ENCODE measurements at places on chromosomes 5 and 9.

GRCh38 chr5:115160975-115161475 is 8.7 kb downstream of the TRIM36 start:
- DNase-seq = no peak

DNA sequence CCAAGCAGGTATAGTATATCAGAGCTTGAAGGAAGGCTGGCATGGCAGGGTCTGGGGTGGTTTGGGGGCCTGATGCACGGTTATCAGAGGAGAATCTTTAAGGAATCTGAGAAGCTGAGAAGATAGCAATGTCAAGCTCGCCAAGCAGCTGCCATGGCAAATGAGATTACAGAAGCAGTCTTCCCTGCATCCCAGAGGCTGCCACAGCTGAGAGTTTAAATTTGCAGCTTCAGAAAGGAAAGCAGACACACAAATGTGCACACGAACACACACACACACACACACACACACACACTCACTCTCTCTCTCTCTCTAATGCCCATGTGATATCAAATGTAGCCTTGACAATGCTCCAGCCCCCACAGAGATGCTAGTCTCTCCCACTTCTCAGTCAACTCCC is 79.0 kb upstream of the TNC start:
- DNase-seq = no peak

DNA sequence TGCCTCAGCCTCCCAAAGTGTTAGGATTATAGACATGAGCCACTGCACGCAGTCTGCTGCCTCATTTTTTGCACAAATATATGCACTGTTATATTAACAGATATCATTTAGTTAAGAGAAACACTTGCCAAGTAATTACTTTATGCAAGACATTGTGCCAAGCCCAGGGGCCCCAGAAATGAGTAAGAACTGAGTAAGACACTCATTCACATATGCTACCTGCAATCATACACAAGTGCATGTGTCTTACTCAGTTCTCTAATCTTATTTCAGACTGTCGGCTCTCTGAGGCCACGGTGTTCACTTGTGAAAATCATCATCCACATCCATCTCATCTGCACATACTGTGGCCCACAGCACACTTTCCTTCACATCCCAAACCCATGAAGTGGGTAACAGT is 16.0 kb downstream of the TRAF1 start:
- no peak for DNase-seq

DNA sequence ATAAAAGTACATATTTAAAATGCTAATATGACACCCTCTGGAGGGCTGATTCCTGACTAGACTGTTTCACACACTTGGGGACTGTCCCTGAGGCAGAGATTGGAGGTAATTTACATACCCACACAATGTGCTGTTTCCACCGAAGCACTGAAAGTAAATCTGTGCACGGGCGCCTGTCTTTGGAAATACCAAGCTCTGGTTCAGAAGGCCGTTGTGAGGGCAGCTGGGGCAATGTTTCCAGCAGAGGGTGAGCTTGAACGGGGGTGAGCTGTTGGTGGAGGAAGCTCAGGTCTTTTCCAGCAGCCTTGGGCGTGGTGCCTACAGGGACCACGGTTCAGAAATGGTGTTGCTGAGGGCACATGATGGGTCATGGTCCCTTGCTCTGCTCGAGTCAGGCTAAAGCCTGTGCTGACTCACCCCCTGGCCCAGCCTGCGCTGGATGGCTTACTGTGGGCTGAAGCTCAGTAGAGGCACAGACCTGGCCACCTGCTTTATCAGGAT is 25.8 kb upstream of the HMCN2 start:
- no peak for DNase-seq

DNA sequence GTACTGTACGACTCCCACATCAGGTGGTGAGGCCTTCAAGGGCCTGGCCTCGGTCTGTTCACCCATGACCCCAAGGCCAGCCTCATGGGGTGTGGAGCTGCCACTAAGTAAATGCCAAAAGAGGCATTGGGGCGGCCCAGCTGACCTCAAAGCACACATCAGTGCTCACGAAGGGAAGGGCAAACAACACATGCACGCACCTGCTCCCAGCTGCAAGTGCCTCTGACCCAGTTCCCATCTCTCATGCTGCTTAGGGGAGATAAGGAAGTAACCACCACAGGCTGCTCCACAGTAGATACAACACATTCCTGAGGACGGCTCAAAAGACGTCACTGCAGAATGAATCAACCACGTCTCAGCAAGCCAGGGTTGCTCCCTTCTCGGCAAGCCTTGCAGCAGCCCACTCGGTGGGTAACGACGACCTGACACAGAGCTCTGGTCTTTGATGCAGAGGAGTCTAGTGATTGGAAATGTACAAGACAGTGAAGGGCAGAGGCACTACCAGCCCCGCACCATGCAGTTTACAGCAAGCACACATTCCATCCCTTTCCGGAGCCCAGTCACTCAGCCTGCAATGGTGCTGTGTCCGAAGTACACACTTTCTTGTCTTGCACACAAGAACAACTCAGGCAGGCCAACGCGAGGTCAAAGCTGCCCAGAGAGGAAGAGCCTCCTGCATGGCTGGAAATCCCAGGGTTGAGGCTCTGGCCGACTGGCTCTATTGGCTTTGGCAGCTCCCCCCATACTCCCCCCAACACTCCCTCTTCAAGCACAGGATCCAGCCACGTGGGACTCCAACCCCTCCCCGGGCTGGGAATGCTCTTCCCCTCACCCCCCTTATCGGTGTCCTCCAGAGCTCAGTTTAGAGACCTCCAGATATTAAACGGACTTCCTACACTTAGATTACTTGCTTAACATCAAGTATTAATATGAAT is 31.8 kb downstream of the FABP6 start:
- no peak for DNase-seq

DNA sequence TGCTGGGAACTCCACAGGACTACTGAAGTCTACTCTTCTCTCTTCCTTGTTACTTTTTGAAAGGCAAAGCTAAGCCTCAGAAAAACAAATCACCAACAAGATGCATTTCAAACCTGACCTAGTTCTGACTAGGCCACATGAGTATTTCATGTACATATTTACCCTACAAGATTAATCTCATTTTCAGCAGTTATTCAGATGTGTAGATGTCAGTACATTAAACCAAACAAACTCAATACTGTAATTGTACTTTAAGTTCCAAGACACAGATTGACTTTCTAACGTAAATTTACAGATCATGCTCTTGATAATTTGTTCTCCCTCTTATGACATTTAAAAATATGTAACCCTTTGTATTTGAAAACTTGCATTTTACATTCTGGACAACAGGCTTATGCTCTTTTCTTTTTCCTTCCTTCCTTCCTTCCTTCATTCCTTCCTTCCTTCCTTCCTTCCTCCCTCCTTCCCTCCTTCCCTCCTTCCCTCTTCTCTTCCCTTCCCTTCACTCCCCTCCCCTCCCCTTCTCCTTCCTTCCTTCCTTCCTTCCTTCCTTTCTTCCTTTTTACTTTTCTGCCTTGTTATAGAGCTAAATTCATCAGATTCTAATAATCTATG is 1653.4 kb downstream of the EFNA5 start:
- no peak for DNase-seq

GRCh38 chr9:95522871-95523370 is 6.2 kb upstream of the PTCH1 start:
- no peak for DNase-seq

GRCh38 chr9:79621916-79622575 is 50.3 kb downstream of the TLE4 start:
- DNase-seq = no peak

GRCh38 chr9:116716438-116716837 is 29.3 kb downstream of the TRIM32 start:
- DNase-seq = no peak

DNA sequence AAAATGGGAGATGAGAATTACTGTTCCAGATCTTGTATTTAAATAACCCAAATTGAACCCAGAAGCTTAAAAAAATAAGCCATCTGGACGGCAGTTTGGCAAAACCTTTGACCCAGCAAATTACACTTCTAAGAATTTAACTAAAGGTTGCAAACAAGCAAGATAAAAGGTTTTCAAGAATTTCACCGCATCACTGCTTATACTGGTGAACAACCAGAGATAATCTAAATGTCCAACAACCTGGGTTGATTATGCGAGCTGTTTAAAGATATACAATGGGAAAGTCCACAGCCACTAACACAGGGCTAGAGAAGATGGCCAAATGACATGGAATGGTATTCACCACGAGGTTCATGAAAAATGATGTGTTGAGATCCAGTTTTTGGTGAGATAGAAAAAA is 149.3 kb downstream of the GNAQ start:
- no peak for DNase-seq

DNA sequence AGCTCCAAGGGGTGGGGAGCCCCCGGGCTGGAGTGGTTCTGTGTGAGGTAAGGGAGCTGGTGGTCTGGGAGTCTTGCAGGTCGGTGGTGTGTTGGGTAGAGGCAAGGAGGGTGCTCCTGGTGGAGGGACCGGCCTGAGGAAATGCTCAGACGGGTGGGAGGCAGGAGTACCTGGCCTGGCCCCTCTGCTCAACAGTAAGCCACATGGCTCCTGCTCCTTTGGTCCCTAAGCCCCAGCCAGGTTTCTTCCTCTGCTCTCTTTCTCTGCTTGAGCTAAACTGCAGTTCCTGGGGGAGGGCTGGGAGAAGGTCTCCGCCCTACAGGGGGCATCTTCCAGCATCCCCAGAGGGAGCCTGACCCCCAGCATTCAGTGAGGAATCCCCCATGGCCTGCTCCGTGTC is 17.2 kb downstream of the TSPAN17 start:
- no peak for DNase-seq

DNA sequence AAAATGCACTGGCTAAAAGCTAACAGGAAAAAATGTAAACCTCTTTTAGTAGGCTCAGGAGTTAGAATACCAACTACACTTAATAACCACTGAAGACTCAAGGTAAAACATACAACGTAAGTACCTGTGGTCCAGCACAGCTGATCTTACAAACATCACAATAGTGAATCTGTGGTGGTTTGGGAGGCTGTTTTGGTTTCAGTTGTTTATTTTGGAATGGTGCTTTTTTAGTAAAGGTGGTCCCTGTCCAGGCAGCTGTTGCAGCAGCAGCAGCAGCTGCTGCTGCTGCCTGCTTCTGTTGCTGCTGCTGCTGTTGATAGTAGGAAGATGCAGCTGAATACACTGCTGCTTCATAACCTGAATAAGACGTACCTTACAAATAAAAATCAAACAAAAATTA is 37.9 kb downstream of the ZFR start:
- no peak for DNase-seq

- no peak for DNase-seq
Measured at GRCh38 chr9:73753171-73753570, 601.5 kb downstream of the ANXA1 start.

DNA sequence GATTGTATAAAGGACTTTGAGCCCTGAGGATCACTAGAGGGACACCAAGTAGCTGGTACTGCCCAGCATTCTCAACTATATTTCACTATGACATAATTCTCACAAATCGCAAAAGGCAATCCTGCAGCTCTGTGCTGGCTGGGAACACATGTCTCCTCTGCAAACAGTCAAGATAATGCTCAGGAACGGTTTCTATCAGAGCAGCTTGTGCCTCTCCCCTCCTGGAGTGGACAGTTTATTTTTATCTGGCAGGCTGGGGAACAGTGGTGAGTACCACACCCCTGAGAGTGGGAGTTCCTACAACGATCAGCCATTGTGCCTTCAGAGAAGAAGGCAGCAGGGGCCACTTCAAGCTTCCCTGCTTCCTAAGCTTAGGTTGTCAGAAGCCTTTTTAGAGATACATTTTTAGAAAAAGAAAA is 65.8 kb downstream of the ERAP1 start:
- no peak for DNase-seq

GRCh38 chr5:34928267-34928666 is 1.1 kb upstream of the DNAJC21 start:
- no peak for DNase-seq

- no peak for DNase-seq
Measured at GRCh38 chr9:87324613-87325194, 173.0 kb upstream of the DAPK1 start.

- no peak for DNase-seq
Measured at GRCh38 chr5:80554646-80555045, 15.4 kb downstream of the ANKRD34B start.

DNA sequence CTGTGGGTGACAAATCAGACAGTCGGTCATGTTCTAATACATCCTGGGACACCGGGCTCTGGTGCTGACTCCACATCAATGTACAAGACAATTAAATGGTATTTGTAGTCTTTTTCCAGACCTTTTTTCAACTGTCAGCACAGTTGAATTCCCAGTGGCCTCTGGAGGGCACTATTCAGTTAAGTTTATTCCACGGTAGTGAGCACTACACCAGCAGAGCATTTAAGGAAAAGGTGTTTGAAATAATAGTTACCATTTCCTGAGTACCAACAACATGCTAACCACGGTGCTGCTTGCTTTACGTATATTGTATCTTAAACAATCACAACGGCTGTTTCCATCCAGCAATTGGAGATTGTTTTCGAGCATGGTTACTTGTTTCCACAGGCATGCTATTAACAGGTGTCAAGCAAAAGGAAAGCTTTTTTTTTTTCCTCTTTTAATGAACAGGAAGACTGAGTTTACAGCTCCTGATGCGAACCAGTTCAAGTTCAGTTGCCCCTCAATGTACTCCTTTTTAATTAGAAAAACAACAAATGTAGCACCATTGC is 186.7 kb downstream of the PDZD2 start:
- DNase-seq = peak; percentile 55

GRCh38 chr9:4413856-4414255 is 76.4 kb upstream of the SLC1A1 start:
- no peak for DNase-seq

GRCh38 chr9:120875195-120875565 is 1.8 kb downstream of the PHF19 start:
- DNase-seq = no peak

- no peak for DNase-seq
Measured at GRCh38 chr5:88924330-88924657, 41.3 kb upstream of the MEF2C start.

DNA sequence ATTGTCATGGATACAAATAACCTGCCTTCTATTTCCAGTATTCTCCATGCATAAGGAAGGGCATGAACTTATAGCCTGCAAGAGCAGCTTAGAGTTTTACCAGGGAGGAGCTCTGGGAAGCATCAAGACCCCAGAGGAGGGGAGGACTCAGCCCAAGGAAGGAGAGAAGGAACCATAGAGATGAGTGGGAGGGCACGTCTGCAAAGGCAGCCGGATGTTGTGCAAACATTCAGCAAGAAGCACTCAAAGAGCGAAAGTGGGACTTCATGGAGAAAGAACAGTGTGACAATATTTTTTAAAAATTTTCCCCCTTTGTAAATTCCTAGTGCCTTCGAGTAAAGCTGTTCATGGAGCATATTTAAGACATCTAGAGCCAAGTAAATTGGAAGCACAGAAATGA is 270.1 kb upstream of the PTGER4 start:
- peak; percentile 61 for DNase-seq

DNA sequence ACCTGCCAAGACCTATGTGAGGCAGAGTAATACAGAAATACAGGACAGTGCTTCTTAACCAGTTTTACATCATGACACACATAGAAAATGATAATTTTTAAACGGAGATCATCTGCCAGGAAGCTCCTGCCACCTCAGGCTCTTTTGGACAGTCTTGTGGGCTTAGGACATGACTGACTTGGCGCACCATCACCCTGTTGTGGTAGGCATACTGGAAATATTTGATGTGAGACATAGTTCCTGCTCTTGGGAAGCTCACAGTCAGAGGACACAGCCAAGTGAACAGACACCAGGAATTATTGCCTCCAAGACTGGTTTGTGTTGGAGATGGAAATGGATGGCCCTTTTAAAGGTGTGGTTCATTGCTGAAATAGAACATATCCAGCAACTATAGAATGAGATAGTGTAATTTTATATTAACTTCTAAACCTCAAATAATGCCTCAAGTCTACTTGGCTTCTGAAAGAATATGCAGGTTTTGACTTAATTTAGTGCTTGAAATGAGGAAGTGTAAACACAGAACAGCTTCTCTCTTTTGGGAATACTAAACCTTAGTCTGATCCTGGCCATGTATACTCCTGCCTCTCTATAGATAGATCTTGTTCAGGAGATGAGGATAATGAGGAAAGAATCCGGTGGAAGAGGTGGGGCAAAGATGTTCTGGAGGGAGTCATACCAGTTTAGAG is 19.7 kb downstream of the CPEB4 start:
- DNase-seq = no peak
